GOT3 (cell line): ENCODE measurements at places on chromosomes 16 and 17.
A peak's percentile ranks its signal among the peaks of the same experiment; 100 is the strongest.

GRCh38 chr17:8875957-8876356 lies 8.5 kb upstream of the PIK3R6 start:
- no peak for DNase-seq

DNA sequence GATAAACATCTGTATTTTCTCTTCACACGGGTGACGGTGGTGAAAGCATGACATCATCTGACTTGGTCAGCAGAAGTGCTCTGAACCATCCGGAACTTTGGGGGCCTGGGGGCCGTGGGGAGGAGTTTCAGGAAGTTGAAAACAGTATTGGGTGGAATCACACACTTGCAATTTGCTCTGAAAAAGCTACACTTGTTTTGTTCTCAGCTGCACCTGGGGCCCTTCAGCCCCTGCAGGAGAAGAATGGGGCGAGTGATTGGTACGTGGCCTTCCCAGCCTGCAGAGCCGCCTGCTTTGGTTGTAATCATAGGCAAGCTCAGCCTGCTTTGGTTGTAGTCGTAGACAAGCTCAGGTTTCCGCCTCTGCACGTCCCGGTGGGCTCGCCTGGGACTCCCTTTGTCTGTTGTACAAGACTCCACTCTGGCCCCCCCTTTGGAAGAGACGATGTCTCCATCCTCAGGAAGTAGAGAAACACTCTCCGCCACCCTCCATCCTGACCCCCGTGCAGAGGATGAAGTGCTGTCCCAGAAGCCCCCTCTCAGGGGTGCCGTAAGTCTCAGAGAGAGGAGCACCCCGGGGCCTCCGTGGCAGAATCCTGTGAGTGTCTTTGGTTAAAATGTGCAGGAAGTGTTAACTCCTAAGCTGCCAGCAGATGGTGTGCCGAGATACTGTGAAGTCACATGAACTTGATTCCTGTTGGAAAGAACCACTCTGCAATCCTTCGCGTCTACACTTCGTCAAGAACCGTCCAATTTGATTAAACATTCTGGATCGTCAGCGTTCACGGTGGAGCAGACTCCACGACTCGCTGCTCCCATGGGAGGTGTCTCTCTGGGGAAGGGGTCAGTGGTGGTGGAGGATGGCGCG lies 5.4 kb downstream of the BANP start:
- no peak for DNase-seq

DNA sequence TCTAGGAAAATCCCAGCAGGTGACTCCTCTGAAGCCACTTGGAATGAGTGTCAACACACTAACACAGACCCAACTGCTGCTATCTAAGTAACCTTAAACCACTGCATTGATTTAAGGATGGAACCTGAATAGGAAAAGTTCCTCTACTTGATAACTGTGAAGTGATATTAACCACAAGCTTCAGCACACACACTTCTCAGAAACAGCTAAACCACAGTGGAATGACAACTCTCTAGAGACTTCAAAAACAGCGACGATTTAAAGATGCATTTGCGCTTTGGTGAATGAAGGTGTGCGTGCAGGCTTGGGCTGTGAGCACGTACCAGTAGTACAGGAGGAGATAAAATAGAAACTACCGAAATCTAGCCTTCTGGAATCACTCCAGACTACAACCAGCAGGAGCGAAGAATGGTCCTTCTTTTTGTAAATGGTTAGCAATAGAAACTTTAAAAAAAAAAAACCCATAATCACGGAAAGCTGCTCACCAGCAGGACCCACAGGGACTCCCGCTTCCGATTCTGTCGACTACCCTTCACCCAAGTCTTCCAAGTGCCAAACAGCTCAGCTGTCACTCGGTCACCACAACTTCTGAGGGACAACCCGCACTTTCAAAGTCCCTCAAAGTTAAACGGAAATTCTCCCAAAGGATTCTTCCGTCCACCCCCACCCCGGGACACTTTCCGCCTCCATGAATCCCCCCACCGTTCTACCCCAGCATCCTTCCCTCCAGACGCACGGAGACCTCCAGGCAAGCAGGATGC lies 137.7 kb upstream of the CORO6 start:
- DNase-seq: no peak

GRCh38 chr16:81401035-81401950 lies 43.3 kb upstream of the CMIP start:
- peak; percentile 21 for DNase-seq

DNA sequence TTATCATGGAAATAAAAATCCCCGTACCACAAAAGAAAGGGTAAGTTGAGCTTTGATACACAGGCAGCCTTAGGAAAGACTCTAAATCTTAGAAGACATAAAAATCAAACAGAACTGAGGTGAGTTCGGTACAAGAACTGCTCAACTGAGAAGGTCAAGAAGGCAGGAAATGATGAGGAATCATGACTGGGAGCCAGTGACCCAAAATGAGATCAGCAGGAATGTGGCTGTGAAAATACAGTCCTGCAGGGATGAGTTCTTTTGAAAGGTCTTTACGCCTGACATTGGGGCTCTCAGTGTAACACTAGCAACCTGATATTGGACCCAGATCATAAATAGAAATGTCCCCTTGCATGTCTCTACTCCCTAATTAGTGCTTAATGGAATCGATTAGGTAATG lies 56.3 kb upstream of the CDH11 start:
- DNase-seq: no peak

- DNase-seq: no peak
Observed at GRCh38 chr17:46977348-46977747, 1.7 kb downstream of the RPRML start.

GRCh38 chr17:4893721-4894560 lies 5.4 kb upstream of the C17orf107 start:
- no peak for DNase-seq

DNA sequence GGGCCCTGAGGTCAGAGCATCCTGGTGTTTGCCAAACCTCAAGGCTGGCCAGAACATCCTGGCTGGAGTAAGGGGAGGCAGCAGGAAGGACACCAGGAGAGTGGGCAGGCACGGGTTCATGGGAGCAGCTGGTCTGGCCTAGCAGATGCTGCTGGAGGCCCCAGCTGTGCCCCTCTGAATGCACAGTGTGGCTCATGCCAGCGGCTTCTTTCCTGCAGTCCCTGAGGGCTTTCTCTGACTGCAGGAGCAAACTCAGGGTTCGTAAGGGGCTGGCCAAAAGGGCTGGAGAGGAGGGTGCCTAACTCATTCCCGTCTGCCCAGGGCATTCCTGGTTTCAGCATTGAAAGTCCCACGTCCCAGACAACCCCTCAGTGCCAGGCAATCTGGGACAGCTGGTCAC lies 78.7 kb downstream of the ZDHHC7 start:
- DNase-seq: no peak

DNA sequence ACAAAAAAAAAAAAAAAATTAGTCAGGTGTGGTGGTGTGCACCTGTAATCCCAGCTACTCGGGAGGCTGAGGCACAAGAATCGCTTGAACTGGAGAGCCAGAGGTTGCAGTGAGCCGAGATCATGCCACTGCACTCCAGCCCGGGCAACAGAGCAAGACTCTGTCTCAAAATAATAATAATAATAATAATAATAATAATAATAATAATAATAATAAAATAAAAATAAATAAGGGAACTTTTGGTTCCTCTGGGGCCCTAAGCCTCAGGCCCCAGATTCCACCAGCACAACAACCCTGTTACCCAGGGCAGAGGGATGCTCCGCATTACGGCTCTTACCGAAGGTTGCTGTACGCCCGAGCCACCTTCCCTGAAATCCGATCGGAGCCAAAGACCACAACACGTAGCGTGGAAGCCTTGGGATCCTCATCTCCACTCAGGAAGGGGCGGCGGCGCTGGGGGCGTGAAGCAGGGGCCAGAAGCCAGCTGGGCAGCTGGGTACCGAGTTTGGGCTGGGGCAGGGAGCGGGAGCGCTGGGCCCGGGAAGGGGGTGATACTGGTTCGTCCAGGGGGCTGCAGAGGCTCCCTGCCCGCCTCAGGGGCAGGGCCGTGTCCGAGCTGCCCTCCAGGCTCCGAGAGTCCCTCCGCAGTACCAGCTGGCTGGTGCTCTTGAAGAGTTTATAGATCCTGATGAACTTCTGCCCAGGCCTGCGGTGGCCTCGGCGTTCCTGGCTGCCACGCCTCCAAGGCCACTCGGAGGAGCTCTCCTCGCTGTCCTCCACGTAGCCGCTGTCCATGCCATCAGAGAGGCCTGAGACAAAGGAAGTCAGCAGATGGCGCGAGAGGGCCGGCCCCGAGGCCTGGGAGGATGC lies 20.6 kb upstream of the PIK3R6 start:
- DNase-seq: no peak

- no peak for DNase-seq
Observed at GRCh38 chr17:7580604-7581575, 1.5 kb downstream of the CD68 start.

- peak; percentile 22 for DNase-seq
Observed at GRCh38 chr16:49622084-49622390, 233.9 kb downstream of the ZNF423 start.

DNA sequence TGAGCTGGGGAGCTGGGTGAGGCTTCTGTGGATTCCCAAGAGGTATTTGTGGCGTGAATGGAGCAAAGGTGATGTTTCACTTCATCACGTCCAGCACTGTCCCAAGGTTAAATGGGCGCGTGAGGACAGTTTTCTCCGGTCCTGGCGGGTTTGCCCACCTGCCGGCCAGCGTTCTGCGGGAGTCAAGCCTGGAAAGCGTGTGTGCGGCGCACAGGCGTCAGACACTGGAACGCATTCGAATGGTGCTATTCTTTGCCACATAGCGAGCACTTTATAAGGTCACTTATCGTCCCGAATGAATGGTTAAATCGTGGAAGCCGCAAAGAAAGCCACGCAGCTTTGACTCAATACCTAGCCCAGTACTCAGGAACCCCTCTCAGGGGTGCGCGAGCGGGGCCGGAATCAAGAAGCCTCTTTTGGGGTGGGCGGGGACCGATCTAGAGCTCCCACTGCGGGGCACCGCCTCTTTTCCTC lies 446 bp upstream of the PSMD11 start:
- no peak for DNase-seq

DNA sequence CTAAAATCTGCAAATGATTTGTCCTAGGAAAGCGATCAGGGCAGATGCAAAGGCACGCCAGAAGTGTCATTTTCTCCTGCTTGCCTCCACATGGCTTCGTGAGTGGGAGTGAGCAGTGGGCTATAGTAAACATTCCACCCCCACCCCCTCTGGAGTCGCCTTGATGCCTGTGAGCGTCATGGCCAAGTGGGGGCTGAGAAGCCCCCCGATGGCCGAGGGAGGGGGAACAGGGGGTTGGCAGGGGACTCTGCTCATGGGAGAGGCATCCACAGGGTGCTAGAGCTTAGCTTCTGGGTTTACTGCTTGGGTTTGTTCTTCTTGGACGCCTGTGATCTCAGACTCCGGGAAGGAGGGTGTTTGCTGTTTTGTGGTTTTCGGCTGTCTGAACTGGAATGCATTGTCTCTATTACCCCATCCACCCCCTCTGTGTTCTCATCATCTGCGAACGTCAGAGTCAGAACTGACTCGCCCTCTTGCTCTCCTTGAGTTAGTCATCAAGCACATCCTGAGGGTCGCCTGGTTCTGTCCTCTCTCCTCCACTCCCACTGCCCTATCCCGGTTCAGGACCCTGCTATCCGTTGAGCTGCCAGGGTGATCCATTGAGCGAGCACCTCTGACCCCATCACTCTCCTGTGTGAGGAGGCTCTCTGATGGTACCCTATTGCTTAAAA lies 15.4 kb downstream of the TNS4 start:
- DNase-seq: peak; percentile 52

GRCh38 chr17:68248199-68248825 lies 469 bp downstream of the AMZ2 start:
- DNase-seq: no peak

DNA sequence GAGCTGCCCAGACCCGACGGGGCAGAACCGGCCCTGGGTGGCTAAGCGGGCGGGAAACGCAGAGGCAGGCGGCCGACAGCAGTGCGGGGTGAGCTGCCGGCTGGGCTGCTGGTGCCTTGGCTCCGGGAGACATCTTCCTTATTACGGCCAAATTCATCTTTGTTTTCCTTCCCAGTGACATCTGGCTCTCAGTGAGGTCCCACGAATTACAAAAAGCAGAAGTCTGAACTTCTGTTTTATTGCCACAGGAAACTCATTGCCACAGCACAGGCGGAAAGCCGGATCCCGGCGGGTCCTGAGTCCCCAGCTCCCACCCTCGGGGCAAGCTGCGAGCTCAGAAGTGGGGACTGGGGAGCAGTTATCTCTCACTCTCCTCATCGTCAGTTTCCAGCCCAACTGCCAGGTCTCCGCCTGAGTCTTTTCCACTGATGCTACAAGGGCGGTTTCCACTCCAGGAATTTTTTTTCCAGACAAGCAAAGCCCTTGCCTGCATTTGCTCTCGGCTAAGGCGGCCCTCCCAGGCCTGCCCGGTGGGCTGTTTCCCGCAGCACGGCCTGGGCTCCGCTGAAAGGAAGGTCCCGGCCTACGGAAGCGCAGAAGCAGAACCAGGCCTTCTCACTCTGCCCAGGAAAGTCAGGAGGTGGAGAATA lies 40.3 kb downstream of the CBFA2T3 start:
- DNase-seq: no peak
